ENCODE measurements at places on chromosomes 6 and 20.

GRCh38 chr6:34391786-34392496, 528 bp downstream of the NUDT3 start:
- peak; percentile 26 for DNase-seq

DNA sequence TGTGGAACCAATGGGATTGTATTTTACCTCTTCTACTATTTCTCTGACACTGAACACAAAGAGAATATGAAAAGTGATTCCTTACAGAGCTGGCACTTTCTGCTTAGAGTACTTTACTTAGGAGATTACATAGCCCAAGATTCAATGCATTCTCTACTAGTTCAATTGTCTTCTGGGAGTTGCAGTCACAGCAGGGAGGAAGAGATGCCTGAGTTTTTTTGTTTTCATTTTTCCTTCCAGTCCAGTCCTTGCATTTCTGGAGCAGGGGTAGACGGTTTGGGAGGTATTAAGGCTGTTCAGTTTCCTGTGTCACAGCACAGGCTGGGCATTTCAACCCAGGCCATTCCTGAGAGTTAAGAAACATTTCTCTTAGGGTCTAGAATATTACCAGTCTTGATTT, 42.0 kb upstream of the SLC2A12 start:
- DNase-seq: no peak

- no peak for DNase-seq
These were observed 25.8 kb downstream of the BHLHE23 start for GRCh38 chr20:62980970-62981369.

GRCh38 chr20:19349879-19350278, 137.4 kb downstream of the SLC24A3 start:
- DNase-seq: no peak

- DNase-seq: peak; percentile 67
These were observed 66.2 kb upstream of the SNX9 start for GRCh38 chr6:157756708-157757429.

DNA sequence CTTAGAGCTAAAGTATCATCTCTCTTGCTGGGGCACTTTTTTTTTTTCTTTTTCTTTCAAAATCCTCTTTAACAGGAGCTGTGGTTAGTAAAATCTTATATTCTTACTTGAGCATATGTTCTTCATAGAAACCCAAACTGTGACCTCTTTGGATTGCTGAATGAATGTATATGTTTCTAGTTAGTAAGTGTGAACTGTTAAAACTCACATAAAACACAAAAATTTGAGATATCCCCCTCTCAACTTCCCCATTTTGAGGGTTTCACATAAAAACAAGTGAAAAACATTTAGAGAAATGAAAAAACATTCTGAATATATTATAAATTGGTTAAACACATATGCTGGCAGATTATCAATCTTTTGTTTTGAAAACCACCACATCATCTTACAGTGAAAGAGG, 78.1 kb downstream of the INSM1 start:
- peak; percentile 28 for DNase-seq

- peak; percentile 46 for DNase-seq
These were observed 98.2 kb upstream of the HDGFL1 start for GRCh38 chr6:22471132-22471690.

GRCh38 chr6:18326001-18326400, 61.1 kb upstream of the RNF144B start:
- no peak for DNase-seq

DNA sequence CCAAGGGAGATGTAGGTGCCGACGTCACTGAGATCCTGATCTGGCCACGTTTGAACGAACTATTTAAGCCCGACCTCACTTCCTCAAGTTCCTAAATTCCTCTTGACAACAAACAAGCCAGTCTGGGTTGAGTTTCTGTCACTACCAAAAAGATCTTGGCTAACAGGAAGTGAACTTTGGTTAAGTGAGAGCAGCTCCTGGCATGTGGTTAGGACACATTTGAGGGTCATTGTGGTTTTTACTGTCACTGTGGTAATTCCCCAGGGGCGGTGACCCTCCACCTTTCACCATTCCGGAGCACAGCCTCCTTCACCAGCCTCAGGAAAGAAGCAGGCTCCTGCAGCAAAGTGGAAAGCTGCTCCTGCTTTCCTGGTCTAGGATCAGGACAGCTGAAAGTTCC, 43.1 kb upstream of the ZNF831 start:
- peak; percentile 70 for DNase-seq

DNA sequence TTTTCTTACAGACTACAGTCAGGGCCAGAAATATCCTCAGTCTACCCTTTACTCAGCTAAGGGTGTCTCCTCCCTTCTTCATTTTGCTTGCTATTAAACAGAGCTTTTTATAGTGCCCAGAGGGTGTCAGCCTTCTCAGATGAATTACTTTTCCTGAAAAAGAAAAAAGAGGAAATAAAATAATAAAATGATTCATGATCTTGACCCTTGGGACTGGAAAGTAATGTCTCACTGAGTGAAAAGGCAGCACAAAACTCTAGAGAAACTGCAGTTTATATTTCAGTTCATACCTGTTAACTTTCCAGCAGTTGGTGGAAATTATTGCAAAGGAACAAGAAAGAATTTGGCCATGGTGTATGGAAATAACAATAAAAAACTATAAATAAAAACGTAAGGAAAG, 170.6 kb downstream of the IBTK start:
- no peak for DNase-seq

GRCh38 chr6:138814179-138814834, 18.4 kb downstream of the ECT2L start:
- DNase-seq: no peak

DNA sequence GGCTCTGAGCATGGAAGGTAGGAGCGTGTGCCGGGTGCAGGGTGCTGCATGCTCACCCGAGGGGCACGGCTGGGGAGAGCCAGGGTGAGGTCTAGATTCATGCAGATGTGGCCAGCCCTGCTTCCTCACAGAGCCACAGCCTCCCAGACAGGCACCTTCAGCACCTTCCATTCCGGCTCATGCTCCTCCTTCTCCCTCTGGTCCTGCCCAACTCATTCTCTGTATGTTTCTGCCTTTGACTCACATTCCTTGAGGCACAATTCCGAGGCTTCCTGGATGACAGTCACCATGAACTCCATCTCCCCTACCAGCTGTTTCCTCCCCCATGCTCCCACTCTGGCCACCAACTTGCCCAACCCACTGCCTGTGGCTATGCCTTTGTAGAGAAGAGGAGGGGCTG, 35.4 kb downstream of the DACT2 start:
- DNase-seq: no peak

DNA sequence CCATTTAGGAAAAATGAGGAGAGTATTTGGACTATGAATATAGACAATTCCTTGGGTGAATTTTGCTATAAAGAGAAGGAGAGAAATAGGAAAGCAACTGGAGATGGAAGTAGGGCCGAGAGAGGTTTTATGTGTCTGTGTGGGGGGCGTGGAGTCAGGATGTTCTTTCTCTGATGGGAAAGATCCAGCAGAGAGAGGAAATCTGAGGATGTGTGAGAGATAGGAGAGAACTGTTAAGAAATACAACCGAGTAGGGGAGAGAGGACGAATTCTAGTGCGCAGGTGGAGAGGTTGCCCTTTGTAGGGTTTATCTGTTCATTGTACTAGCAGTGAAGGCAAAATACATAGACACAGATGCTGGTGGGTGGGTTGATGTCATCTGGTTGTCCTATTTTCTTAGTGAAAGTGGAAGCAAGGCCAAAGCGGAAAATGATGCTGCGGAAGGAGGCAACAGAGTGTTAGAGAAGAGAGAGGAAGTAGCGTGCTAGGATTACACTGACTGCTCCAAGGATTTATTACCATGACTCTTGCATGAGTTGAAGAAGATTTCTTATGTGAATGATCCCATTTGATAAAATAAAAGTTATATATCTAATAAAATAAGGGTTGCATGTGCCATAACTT, 57.7 kb downstream of the CLVS2 start:
- no peak for DNase-seq

DNA sequence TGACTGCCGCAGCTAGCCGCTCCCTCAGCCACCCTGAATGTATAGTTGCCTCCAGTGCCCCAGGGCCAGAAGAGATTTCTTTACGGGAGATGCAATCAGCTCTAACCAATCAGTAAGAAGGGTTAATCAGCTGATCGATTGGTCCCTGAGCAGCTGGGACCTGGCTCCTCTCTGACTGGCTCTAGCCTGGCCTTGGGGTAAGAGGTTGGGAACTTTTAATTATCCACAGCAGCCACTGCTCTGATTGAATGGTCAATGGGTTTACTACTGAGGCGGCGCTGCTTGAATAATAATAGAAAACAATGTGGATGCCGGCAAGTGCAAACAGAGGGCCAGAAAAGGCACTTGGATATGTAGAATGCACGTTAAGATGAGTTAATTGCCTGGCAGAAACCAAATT, 99.8 kb downstream of the TFAP2A start:
- DNase-seq: no peak

GRCh38 chr6:121780325-121781321, 345.2 kb downstream of the GJA1 start:
- no peak for DNase-seq

GRCh38 chr6:143328876-143329275, 121.6 kb downstream of the ADAT2 start:
- DNase-seq: no peak

- DNase-seq: no peak
These were observed 474 bp downstream of the TPX2 start for GRCh38 chr20:31739550-31739977.

GRCh38 chr6:127272576-127272975, 5.9 kb downstream of the RNF146 start:
- no peak for DNase-seq

DNA sequence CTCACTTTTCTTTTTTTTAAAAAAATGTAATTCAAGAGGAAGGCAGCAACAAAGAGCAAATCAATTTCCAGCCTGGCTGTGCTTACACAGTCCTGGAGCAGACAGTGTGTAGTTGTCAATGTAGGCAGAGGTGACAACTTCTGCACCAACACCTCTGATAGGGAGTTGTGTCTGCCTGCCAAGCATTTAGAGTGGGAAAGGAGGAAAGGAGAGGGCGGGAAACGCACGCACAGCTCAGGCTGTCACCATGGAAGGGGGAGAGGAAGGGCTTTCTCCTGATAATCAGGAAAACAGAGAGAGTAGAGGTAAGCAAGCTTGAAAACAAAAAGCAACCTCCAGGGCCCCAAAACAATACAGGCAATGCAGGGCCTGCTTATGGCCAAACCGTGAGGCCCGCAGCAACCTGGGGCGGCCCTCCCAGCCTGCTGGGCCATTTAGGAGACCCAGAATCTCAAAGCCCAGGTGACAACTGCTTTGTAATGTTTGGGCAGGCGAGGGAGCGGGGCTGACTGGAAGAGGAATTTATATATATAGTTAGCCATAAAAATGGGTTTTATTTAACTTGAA, 41.5 kb upstream of the GFOD1 start:
- no peak for DNase-seq

- no peak for DNase-seq
These were observed 17.1 kb downstream of the VPS52 start for GRCh38 chr6:33254591-33254990.

DNA sequence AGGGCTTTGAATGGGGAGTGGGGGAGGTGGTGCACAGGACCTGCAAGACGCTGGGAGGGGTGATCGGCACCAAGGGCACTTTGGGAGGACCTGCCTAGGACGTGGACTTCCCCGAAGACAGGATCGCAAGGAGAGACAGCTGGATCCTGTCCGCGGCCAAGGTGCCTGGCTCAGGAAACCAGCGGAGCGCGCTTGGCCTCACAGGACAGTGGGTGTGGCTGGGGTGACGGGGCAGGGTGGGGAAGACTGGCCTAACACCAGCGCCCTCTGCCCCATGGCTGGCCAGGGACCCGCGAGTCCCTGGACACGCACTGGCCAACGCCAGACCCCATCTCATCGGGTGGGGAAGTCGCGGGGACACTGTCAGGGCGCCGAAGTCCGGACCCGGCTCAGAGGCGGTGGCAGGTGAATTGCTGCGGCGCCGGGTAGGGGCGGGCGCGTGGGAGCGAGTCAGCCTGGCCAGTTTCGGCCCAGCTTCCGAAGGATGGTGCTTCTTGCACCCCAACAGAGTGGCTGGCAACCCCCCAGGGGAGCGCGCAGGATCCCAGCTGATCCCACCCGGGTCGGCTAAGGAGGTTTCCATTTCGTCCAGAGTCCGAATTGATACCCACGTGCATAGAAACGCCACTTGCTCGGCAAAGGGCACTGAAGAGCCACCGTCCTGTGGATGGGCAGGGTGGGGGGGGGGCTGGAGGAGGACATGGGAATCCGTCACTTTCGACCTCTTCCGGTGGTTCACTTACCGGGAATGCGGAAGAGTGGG, 785 bp upstream of the THBD start:
- DNase-seq: no peak

- DNase-seq: no peak
These were observed 10.4 kb downstream of the PLCG1 start for GRCh38 chr20:41147767-41148191.

DNA sequence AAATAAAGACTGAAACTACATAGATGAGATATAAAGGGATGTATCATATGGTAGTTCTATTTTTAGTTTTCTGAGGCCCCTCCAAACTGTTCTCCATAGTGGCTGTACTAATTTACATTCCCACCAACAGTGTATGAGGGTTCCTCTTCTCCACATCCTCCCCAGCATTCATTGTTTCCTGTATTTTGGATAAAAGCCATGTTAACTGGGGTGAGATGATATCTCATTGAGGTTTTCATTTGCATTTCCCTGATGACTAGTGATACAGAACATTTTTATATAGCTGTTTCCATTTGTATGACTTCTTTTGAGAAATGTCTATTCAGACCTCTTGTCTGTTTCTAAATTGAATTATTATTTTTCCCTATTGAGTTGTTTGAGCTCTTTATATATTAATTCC, 229.3 kb downstream of the RFPL4B start:
- DNase-seq: peak; percentile 19

GRCh38 chr6:13299918-13300317, 28.4 kb downstream of the TBC1D7 start:
- no peak for DNase-seq

- DNase-seq: no peak
These were observed 41.8 kb upstream of the GABRR1 start for GRCh38 chr6:89258912-89259311.

DNA sequence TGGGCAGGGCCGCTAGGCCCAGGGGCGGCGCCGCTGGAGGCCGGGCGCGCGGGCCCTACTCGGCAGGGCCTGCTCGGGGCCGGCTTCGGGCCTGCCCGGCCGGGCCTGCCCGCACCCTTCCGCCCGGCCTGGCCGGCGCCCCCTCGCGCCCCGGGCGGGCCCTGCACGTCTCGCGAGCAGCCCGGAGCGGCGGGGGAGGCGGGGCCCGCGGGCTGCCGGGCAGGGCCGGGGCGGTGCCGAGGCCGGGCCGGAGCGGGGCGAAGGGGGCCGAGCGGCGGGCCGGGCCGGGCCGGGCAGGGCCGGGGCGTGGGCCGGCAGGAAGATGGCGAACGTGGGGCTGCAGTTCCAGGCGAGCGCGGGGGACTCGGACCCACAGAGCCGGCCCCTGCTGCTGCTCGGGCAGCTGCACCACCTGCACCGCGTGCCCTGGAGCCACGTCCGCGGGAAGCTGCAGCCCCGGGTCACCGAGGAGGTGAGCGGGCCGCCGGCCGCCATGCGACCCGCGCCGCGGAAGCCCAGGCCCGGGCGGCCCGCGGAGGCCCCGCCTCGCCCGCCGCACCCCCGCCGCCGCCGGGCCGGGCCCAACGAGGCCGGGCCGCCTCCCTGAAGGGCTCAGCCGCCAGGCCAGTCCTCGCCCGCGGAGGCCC, at the start of gene NPEPL1:
TSS of gene NPEPL1 (plus strand) at position 222 of the 647 bp plus-strand sequence. CDS start at position 323, 101 bp downstream.
- peak; percentile 43 for DNase-seq

Data from hematopoietic multipotent progenitor cell (in vitro differentiated cells).